ENCODE measurements at places on chromosomes 5 and 9. TPM values are rescaled to one million over a fixed set of nuclear protein-coding genes. Genes with fewer than 3 reads are reported as not detected.

Gene GABRA1
- total RNA-seq, result not detected

Gene ANKDD1B
- total RNA-seq, result not detected

Gene SCGB3A1
- total RNA-seq, result not detected

Gene FST
- 230 TPM for total RNA-seq

Gene PCDHGA3
- total RNA-seq, result 0.04 TPM

Gene SOHLH1
- total RNA-seq, result not detected

Gene SPAG8
- total RNA-seq, result 0.04 TPM

Gene GFI1B
- not detected for total RNA-seq

Gene KCNN2
- not detected for total RNA-seq

Gene KIAA0825
- total RNA-seq, result 1.4 TPM

Gene FREM1
- total RNA-seq, result not detected

Gene SAXO1
- not detected for total RNA-seq

Gene CDH10
- total RNA-seq, result 0.15 TPM

Gene PCDHGA9
- 0.70 TPM for total RNA-seq

Gene SPRY4
- 38.7 TPM for total RNA-seq

Gene FCN2
- total RNA-seq, result not detected

Gene SWI5
- 27.8 TPM for total RNA-seq

Gene ASTN2
- 0.15 TPM for total RNA-seq

Gene SLC46A2
- total RNA-seq, result not detected

Gene C9orf153
- not detected for total RNA-seq

Gene PCDHGB2
- total RNA-seq, result 0.08 TPM

Gene PPIC
- 28.3 TPM for total RNA-seq

Gene CCL19
- total RNA-seq, result not detected

Gene CCIN
- total RNA-seq, result not detected

Gene CXCL14
- total RNA-seq, result 15.5 TPM

Gene ZDHHC11B
- total RNA-seq, result not detected

Gene MYO10
- 41.3 TPM for total RNA-seq

Gene MYOZ3
- total RNA-seq, result not detected

Gene SPATA31E1
- not detected for total RNA-seq

Gene LARP1
- 88.4 TPM for total RNA-seq

Gene TNFSF8
- total RNA-seq, result not detected

Gene CDK5RAP2
- 21.2 TPM for total RNA-seq

Gene ANKRD55
- not detected for total RNA-seq

Gene MEIKIN
- not detected for total RNA-seq

Gene FOXD1
- 6.6 TPM for total RNA-seq

Gene N4BP3
- 6.1 TPM for total RNA-seq

Gene ADAMTS12
- 0.16 TPM for total RNA-seq

Gene SPATA31D4
- total RNA-seq, result not detected

Gene ANKRD18A
- total RNA-seq, result 0.70 TPM

Gene CTNND2
- not detected for total RNA-seq

Gene PCAT7
- not detected for total RNA-seq

Gene FOXD4L3
- not detected for total RNA-seq

Data from hair follicular keratinocyte (primary cell).